ENCODE measurements at places on chromosomes 4 and X.

GRCh38 chr4:1400831-1401408 is 5.3 kb downstream of the NKX1-1 start:
- no peak for DNase-seq

GRCh38 chr4:5686338-5686737 is 22.0 kb downstream of the EVC2 start:
- DNase-seq = no peak

- DNase-seq = no peak
Measured at GRCh38 chrX:39661116-39661907, 436.4 kb downstream of the BCOR start.

DNA sequence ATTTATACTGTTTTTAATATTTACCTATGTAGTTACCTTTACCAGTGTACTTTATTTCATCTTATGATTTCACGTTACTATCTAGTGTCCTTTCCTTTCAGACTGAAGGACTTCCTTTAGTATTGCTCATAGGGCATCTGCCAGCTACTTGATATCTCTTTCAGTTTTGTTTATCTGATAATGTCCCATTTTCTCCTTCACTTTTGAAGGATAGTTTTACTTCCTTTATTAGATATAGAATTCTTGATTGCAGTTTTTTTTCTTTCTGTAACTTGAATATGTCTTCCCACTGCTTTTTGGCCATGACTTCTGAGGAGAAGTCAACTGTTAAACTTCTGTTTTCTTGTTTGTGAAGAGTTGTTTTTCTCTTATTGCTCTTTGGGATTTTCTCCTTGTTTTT is 69.4 kb upstream of the MAGED1 start:
- no peak for DNase-seq

GRCh38 chr4:168151327-168151726 is 59.0 kb downstream of the ANXA10 start:
- no peak for DNase-seq

DNA sequence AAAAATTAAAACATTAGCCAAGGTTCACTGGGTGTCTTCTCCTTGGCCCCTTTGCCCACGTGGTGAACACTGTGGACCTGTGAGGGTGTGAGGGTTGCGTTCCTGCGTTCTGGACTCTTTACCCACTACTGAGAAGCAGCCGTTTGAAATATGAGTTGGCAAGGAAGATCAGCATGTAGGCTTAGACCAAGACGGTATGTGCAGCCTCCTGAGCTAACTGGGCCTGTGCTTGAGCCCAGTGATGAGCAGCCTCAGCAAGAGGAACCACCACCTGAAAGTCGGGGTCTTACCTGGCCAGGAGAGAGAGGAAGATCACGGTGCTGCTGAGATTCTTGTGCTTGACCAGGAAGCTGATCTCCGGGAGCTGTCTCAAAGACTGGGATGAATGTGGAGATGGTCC is 19.5 kb downstream of the RGS12 start:
- DNase-seq = no peak

DNA sequence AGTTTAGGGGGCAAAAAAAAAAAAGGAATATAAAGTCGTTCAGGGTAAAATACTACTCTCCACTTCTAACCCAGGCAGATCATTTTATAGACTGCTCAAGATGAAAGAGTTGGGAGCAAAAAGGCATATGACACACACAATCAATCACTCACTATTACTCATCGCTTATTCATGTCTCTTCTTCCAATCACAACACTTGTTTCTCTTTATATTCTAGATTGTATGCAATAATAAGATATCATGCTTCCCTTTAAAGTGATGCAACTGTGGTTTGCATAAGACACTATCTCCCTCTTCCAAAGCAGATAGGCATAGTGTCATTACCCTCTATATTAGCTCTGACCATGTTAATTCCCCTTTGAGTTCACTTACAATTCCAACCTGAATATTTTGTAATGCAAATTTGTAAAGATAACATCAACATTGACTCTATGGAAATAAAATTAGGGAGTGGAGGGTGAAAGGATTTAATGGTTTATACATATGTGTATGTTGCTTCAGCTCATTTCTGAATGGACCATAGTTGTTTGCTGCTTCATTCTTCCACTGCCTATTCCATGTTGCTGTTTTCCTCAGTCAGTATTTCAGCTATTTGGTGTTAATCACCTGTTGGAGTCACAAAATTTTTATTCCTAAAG is 154.9 kb upstream of the EPHA5 start:
- no peak for DNase-seq
